Mesenteric fat pad (tissue), 1 donor: ENCODE measurements at places on chromosomes 11 and 22. TPM values are rescaled to one million over a fixed set of nuclear protein-coding genes. Genes with fewer than 3 reads are reported as not detected.

Gene CNIH2
- 0.55 TPM for total RNA-seq

Gene PPP1R14B
- total RNA-seq, result 186 TPM

GRCh38 chr11:37409124-37409523, 811.1 kb upstream of the RAG2 start:
- DNase-seq, result no peak

- DNase-seq, result no peak
Observed at GRCh38 chr11:75780888-75781287, 12.3 kb downstream of the DGAT2 start.

DNA sequence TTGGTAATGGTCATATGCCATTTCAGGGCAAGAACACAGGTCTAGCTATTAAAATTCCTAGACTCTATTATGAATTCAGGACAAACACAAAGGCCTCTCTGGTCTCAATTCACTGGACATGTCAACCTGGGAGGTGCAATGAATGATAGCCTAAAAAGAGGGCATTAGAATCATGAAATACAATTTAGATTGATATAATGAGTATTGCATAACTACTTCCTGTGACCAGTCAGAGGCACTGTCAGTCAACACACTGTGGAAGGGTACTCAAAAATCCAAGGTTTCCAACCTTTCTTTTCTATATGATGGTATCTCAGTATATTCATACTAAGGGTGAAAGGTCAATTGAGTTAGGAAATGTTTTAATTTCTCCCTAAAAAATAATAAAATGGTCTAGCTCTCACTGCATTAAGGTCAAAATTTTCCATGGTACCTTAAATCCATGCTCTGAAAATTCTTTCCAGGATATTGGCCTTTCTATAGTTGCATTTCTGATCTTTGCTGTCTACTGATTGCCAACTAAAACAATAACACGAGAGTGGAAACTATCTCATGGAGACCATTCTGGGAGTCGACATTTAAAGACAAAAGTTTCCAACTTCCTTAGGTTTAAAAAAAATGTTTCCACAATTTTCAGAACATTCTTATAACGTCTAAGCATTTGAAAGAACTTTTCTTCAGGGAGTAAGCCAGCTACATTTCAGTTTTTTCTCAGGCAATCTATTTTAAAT, 81.7 kb upstream of the APOA1 start:
- DNase-seq, result no peak

GRCh38 chr11:33657757-33658156, 42.9 kb downstream of the C11orf91 start:
- no peak for DNase-seq
